Myocyte (in vitro differentiated cells): ENCODE measurements at places on chromosomes 3 and 15. TPM values are rescaled to one million over a fixed set of nuclear protein-coding genes. Genes with fewer than 3 reads are reported as not detected.

DNA sequence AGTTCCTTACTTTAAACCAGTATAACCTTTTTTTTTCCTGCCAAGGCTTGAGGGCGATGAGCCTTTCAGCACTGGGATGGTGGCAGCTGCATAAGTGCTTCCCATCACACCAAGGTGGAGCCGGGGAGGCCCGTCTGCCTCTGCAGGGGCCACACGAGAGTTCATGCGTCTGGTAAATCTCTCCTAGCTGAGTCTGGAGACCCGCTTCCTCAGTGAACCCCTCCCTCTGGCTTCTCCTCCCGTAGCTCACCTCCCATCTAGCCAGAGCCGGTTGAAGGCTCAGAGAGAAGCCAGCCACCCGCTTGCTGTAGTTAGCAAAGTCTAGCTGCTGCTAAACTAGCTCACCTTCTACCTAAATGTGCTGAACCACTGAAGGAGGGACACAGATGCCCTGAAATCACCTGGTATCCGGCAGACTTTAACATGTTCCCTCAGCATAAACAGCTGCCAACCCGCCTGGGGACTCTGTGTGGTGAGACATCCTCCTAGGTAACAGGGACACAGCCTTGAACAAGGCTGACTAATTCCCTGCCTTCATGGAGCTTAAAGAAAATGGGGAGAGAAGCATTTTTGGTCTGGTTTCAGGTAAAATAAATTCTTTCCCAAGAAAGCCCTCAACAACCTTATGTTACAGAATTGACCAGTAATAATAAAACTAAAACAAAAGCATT, 42.9 kb downstream of the RLBP1 start:
- DNase-seq, result no peak

DNA sequence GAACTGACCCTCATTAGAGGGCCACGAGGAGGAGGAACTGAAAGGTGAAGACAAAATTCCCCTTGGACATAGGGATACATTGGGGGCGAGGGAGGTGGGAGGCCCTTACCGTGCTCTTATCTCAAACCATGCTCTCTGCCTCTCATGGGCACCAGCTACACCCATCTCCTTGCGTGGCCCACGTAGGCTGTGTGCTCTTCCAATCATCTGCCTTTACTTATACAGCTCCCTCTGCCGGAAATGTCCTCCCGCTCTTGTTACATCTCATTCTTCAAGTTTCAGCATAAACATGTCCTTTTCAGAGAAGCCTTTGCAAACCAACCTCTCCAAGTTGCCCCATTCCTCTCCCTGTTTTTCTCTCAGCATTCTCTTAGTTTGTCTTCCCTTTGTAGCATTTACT, 307.8 kb upstream of the PROK2 start:
- DNase-seq, result no peak

- no peak for DNase-seq
Measured at GRCh38 chr3:177060492-177060891, 136.8 kb downstream of the TBL1XR1 start.

- DNase-seq, result no peak
Measured at GRCh38 chr15:26729030-26729429, 43.8 kb downstream of the GABRB3 start.

CCDC191 gene
- 1.4 TPM in 2 replicates for total RNA-seq

SLC35G2 gene
- 13.7 and 14.3 TPM in 2 replicates for total RNA-seq
